Breast epithelium (tissue), 4 donors: ENCODE measurements at places on chromosomes 13 and 19. TPM values are rescaled to one million over a fixed set of nuclear protein-coding genes. Genes with fewer than 3 reads are reported as not detected.

SHC2 gene
- total RNA-seq: 21.8 TPM

KASH5 gene
- not detected for total RNA-seq

NCCRP1 gene
- 0.66 TPM for total RNA-seq

ARHGAP45 gene
- 43.2 TPM for total RNA-seq

CGB5 gene
- total RNA-seq: not detected

GRIK5 gene
- 1.6 TPM for total RNA-seq

SBK2 gene
- total RNA-seq: not detected

TJP3 gene
- 0.16 TPM for total RNA-seq

ANKRD27 gene
- total RNA-seq: 30.4 TPM

DIAPH3 gene
- total RNA-seq: 0.64 TPM

OVOL3 gene
- total RNA-seq: not detected

NKG7 gene
- 2.1 TPM for total RNA-seq

ZNF560 gene
- not detected for total RNA-seq

GRCh38 chr13:101434486-101434885 lies 18.0 kb upstream of the ITGBL1 start:
- DNase-seq: no peak

GRCh38 chr13:84487752-84488151 lies 605.5 kb upstream of the SLITRK1 start:
- DNase-seq: no peak

DNA sequence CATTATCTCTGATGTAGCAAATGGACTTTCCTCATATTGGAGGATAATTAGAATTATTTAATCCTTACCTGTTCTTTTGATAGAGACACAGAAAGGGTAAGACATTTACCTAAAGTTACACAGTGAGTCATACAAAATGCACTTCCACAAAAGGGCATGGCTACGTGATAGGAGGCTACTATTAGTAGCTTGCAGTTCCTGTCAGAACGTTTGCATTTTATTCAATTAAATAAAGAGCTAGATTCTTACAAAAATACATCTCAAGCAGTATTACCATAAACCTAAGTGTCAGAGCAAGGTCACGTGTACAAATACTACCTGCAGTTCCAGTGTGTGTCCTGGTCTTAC lies 120.6 kb downstream of the ESD start:
- DNase-seq: no peak

- DNase-seq: no peak
These were observed at the start of gene TTYH1 for GRCh38 chr19:54415208-54415900. Gene TTYH1 (plus strand): TSS chr19:54415464. CDS start chr19:54415553, 89 bp downstream.

- DNase-seq: no peak
These were observed 1.5 kb upstream of the ELOF1 start for GRCh38 chr19:11560404-11561051.

DNA sequence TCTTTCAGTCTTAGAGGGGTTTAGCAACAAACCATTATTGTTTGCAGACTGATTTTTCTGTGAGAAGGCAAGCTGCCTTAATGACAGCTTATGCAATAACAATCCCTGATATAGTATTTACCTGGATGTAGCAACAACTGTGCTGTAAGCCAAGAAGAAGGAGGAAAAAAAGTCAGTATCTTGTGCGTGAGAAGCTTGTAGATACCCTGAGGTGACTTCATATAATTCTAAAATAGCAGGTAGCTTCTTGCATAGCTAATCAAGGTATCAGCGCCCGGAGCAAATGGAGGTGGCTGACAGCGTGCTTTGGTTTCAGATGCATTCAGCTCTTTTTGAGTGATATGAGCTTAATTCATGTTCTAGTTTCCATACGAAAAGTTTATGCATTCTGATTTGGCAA lies 309.8 kb downstream of the KLF5 start:
- no peak for DNase-seq

DNA sequence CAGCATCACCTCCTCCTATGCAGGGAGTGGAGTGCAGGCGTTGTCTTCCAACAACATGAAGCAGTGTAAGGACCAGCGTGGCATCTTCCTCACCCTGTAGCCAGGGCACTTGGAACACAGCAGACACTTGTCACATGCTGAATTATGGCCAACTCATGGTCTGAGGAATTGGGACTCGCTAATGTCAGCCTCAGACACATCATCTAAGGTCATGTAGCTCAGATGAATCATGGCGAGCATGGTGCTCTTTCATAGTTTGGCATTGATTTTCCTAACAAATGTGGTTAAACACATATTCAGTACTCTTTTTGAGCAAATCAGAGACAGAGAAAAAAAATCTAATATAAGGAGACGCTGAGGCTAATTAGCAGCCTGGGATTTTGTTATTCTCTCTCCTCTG lies 99.6 kb upstream of the SGCG start:
- no peak for DNase-seq

GRCh38 chr13:113062691-113063090 lies 42.9 kb upstream of the F7 start:
- no peak for DNase-seq

- DNase-seq: no peak
These were observed 279.8 kb downstream of the DIAPH3 start for GRCh38 chr13:59883885-59884284.

- DNase-seq: no peak
These were observed 264.2 kb upstream of the EDNRB start for GRCh38 chr13:78182813-78183212.

- no peak for DNase-seq
These were observed 43.1 kb downstream of the PAN3 start for GRCh38 chr13:28181413-28181812.

GRCh38 chr19:11375143-11375948 lies 880 bp downstream of the SWSAP1 start:
- no peak for DNase-seq

GRCh38 chr19:11450570-11451326 lies 15.3 kb downstream of the PRKCSH start:
- no peak for DNase-seq

DNA sequence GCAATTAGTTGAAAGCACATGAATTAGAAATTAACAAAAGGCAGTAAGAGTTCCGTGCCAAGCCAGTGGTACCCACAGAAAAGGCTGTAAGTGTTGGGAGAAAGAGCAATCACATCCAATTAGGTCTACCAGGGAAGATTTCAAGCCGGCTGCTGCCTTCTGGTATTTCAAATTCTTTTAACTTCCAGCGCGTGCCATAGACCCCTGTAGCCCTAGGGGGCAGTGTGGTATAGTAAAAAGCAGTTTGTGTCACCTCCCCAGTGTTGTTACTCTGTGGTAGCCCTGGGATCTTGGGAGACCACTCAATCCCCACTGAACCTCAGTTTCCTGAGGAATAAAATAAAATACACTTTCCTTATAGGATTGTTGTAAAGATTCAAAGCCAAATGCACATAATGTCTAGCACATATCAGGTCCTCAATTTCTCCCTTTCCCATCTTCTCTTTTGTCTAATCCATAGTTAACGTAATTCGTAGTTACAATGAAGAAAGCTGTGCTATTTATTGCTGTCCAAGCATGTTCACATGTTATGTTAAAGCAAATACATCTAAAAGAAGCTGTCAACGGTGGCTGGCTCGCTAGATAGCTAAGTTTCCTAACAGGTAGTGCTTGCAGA lies 230.2 kb downstream of the TDRD3 start:
- no peak for DNase-seq

GRCh38 chr19:1766800-1767352 lies 13.6 kb downstream of the ONECUT3 start:
- DNase-seq: no peak
